SHP77 (cell line): ENCODE measurements at places on chromosomes 3 and 15.
A peak's percentile ranks its signal among the peaks of the same experiment; 100 is the strongest.

DNA sequence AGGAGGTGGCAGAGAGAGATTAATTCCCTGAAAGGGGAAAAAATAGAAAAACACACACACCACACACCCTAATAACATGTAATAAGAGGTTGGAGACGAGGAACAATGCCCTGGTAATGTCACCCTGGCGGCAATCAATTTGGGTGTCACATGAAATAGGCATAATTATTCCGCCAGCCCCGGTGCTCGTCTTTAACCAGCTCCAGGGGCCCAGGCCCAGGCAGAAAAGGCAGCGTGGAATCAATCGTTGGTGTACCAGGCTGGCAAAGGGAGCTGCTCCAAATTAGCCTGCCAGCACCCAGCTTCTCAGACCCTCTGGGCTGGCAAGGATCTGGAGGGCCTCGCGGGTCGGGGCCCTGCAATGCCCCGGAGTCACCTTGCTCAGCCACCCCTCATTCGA is 5.6 kb downstream of the LINGO1 start:
- no peak for DNase-seq

DNA sequence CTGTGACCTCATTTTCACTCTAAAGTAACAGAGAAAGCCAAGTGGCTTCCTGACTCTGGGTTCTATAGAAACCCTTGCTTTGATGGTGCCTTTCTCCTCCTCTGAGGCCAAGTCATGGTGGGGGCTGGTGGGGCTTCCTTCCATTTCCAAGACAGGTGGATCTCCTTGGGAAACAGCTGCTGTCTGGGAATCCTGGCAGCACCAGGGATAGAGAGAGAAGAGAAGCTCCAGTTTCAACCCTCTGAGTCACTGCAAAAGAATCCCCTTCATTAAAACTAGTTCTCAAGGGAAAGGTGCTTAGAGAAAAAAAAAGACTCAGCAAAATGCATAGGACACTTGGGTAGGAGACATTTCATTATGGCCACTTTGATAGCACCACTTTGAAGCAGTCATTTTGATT is 614.4 kb downstream of the FHIT start:
- no peak for DNase-seq

DNA sequence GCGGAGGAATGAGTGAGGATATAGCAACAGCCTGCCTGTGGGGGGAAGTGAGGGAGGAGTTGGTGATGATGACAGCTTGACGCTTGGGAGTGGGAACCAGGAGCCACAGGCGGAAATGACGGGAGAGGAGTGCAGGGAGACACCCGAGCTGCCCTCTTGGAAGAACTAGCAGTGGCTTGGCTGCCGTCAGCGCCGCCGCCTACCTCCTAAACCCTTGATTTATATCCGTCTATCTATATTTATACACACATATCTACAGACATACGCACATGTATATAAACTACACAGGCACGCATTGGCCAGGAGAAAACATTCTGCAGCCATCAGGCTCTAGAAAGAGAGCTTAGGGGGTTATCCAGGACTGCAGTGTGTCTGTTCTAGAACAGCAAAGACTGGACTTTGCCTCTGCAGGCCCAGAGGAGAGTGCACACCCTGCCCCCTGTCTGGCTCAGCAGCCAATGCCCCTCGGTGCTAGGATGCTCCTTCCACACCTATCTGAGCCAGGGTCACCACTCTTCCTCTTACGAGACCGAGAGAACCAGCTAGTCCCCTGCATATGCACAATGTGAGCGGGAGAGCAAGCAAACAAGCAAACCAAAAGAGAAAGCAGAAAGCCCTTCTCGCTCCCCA is 45.3 kb upstream of the MAGEF1 start:
- peak; percentile 63 for DNase-seq

- no peak for DNase-seq
Measured at GRCh38 chr15:40441565-40442531, 1.1 kb downstream of the BAHD1 start.

- no peak for DNase-seq
Measured at GRCh38 chr3:55750525-55750924, 263.4 kb upstream of the WNT5A start.

DNA sequence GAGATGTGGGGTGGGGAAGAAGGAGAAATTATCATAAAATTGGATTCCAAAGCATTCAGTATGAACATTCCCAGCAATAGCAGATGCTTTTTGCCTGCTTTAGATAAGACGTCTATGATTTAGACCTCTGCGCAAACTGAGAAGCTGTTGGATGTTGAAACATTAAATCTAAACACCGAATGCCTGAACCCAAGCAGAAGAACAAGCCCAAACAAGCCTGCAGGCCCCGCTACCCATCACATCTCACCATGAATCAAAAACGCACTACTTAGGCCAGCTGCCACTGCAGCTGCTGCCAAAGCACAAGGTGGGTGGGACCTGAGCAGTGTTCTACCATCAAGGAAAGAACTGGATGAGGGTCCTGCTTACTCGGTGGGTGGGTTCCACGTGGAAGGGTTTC is 24.4 kb upstream of the THBS1 start:
- DNase-seq: peak; percentile 64

DNA sequence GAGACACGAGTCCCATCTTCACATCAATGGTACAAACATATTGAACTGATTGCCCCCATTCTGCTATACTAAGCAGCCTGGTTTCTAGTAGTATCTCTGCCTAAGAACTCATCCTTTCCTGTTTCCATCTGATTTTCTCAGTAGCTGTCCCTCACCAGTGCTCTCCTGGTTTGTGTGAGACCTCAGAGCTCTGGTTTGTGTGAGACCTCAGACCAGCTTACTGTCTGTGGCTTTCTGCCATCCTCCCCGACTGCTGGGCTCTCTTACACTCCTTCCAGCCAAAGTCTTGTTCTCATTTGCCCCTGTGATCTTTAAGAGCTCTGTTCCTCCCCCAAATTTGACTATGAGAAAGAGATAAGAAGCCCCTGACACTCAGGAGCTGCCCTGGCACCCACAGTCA is 41.1 kb upstream of the NEDD4 start:
- DNase-seq: no peak

GRCh38 chr3:25583343-25583742 is 81.4 kb downstream of the TOP2B start:
- DNase-seq: no peak

DNA sequence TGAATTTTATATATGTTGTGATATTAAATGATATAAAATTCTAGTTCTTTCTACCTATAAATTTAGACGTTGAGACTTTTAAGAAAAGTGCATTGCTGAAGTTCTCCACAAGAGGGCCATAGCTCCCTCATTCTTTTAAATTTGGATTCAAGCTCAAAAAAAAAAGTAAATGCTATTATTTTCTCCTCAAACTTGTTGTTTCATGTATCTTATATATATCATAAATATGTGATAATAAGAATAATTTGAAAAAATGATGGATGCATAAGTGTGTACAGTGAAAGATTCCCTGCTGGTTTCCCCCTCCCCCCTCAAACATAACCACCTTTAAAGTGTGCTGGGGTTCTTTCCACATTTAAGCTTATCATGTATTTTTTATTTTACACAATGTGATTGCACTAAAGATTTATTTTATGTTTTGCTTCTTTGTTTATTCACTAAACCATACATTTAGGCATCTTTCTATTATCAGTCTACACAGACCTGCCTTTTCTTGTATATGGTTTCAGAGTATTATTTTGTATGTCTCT is 769.4 kb upstream of the GOLIM4 start:
- DNase-seq: peak; percentile 11

DNA sequence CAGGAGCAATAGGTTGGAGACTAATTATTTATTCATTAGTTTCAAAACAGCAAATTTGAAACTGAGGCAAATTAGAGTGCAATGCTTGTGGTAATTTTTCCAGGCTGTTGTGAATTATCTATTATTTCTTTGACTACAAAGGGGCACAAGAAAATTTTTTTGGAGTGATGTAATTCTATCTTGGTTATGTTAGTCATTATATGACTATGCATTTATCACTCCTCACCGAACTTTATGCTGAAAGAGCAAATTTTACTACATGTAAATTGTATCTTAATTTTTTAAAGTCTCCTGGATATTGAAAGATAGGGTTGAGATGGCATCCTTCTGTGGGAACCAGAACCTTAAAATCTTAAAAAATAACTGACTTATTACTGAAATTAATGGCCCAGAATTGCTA is 320.0 kb upstream of the ROBO1 start:
- no peak for DNase-seq

- DNase-seq: no peak
Measured at GRCh38 chr15:42775416-42775815, 38.5 kb upstream of the CDAN1 start.

DNA sequence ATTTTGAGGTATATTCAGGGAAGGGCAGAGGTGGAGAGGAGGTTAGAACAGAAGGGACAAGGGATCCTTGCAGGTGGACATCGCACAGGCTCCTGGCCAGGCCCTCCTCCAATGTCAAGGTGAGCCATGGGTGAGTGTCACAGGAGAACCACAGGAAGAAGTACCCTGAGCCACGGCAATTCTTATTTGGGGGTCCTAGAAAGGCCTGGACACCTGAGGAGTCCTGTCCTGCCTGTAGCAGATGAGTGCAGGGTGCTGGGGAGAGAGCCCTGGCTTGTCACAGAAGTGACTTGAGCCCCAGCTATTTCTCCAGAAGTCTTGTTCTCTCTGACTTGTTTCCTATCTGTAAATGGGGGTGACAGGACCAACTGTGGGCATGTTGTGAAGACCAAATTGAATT is 4.3 kb downstream of the SLC6A20 start:
- DNase-seq: no peak

DNA sequence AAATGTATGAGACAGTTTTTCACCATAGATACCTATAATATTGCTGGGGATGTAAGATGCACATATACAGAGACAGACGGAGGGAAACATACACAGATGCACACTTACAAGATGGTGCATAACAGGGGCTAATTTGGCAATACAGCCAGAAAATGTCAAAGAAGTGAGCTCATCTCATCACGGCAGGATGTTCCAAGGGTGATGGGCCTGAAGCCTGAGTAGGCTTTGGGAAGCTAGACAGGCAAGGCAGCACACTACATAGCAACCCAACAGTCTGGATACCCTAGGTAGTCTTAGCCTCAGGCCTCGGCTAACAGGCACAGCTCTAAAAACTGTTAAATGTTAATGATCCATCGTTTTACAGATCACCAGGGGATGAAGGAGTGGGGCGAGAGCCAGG is 148.5 kb downstream of the OSBPL10 start:
- no peak for DNase-seq

DNA sequence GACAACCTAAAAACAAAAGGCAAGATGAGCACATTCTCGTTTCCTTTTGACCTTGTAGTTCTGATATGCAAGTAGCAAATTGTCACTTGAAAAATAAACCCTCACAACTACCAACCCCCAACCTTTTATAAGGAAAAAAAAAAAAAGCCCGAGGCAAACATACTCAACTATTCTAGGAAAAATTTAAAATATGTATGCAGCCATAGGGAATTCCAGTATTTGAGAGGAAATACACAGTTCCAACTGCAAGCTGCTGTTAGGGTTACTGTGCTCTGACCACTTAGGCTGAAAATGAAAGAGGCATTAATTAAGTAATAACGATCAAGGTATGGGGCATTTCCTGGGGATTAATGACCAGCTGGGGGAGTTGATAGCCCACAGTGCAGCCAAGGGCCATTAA is 281.9 kb upstream of the DPH6 start:
- no peak for DNase-seq
